ENCODE measurements at places on chromosomes 5 and 9.

DNA sequence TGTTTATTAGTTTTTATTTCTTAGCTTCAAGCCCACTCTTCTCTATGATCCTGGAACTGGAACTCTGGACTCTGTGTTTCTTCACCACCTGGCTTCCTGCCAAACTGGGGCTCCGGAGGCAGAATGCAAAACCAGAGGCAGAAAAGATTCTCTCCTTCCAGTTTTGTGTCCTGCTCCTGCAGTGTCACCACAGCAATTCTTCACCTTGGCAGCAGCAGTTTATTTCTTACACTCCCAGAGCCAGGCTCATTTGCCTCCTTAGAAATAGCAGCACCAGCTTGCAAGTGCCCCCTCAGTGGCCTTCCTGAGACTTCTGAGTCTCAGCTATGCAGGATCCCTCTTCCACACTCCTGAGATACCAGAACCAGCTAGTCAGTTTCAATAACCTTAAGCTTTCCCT is 26.7 kb upstream of the CAMK4 start:
- DNase-seq = no peak

GRCh38 chr9:127204771-127205470 is 59.7 kb upstream of the GARNL3 start:
- no peak for DNase-seq

GRCh38 chr5:33465120-33465519 is 24.4 kb downstream of the TARS1 start:
- no peak for DNase-seq

- DNase-seq = no peak
Measured at GRCh38 chr5:56259002-56259511, 25.9 kb upstream of the ANKRD55 start.

GRCh38 chr5:73625944-73626811 is at the start of gene ARHGEF28:
TSS of gene ARHGEF28 (plus strand) at chr5:73626196. CDS start at chr5:73684852, 58,656 bp downstream.
- DNase-seq = peak; percentile 84

DNA sequence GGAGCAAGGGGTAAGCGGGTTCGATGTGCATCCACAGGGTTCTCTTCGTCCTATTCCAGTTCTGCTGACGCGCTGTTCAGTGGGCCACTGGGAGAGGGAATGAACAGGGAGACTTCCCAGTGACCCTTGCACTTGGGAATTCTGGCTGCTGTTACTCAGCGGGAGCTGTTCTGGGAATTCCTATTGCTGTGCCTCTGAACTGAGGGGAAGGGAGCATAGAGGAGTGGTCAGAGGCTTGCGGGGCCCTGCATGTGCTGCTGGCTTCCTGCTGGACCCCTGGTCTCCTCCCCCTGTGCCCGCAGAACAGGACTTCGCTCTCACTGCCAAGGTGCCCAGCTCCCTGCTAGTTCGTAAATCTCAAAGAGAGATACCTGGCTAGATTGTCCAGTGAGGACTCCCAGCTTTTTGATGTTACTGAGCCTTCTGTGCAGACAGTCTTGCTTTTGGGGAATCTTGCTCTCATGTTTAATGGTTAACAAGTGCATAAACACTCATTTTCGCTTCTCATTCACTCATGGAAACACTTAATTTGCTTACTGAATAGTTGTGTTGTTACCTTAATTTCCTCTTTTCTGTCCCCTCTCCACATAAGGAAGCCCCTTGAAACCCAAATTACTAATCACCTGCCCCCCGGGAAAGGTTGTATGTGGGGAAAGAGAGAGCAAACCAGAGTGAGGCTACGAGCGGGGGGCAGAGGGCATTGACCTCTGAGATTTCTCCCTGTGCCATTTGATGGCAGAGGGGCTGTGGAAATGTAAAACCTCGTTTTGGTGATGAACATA is 5.9 kb downstream of the TRIO start:
- no peak for DNase-seq

- no peak for DNase-seq
Measured at GRCh38 chr9:127129718-127130085, 7.3 kb upstream of the ANGPTL2 start.

GRCh38 chr5:110258460-110259216 is 467.8 kb downstream of the TMEM232 start:
- DNase-seq = peak; percentile 15
